Omental fat pad (tissue), 4 donors: ENCODE measurements at places on chromosomes 11 and 22. TPM values are rescaled to one million over a fixed set of nuclear protein-coding genes. Genes with fewer than 3 reads are reported as not detected.

Gene C11orf52
- total RNA-seq = 7.5 TPM

- no peak for DNase-seq
Observed at GRCh38 chr11:120835601-120836228, 188.2 kb upstream of the TBCEL start.

Gene RIC3
- 3.6 TPM for total RNA-seq

Gene RAG2
- total RNA-seq = not detected

Gene RIMBP3B
- not detected for total RNA-seq

- no peak for DNase-seq
Observed at GRCh38 chr22:35334004-35334403, 34.3 kb downstream of the TOM1 start.

DNA sequence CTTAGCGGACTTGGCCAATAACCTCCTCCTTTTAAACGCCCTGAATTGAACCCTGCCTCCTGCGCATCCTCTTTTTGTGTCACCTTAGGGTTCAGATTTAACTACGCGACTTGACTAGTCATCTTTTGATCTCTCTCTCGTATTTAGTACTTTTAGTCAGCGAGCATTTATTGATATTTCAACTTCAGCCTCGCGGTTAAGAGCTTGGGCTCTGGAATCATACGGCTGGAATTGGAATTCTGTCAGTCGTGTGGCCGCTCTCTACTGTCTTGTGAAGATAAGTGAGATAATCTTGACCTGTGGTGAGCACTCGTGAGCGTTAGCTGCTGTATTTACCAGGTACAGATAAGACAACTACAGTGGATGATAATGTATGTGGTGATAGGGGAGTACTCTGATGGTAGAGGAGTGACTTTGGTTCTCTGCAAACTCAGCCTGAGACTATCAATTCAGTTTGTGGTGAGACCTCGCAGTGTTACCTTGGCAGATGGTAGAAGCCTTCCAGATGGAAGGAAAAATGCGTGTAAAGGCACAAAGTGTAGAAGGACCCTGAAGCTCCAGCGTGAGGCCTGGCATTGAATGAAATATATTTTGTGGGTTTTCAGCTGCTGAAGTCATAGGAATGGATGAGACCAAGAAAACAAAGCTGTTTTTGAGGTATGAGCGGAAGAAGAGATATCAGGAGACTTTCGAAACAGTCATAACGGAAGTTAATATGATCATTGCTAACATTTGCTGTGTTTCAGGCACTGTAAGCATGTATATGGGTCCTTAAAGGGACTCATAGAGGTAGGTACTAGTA lies 682 bp downstream of the ATM start:
- DNase-seq = no peak

DNA sequence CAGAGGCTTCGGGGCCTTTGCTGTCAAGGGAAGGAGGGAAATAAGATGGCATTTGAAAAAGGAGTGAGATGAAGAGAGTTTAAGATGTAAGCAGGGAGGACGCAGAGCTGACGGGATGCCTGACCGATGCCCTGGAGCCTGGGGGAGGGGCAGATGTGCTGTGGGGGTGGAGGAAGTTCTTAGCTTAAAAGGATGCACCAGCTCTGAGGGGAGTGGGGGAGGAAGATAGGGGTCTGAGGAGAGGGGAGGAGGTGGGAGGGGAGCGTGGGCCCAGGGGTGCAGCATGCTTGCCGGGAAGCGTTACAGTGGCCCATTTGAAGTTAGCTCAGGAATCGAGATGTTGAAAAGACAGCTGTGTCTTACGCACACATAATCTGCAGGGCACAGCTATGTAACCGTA lies 56.3 kb downstream of the RPS6KA4 start:
- DNase-seq = no peak

- no peak for DNase-seq
Observed at GRCh38 chr22:45420011-45420410, 6.5 kb downstream of the RIBC2 start.

Gene CECR2
- total RNA-seq = 0.24 TPM

DNA sequence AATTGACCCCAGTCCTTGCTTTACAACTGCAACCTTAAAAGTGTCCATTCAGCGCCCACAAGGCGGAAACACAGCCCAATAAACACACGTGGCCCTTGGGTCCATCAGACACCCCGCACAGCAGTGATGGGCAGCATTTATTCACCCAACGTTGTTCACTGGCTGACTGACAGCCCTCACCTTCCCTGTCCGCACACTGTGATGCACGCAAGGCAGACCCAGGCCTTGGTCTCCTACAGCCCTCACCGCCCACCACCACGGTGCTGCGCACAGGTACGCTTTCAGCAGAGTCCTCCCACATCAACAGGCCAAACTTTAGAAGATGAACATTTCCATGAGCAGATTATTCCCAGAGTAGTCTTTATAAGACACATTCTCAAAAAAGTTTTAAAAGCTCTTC lies 20.7 kb upstream of the PHLDA2 start:
- no peak for DNase-seq

GRCh38 chr11:134468796-134469195 lies 56.8 kb upstream of the B3GAT1 start:
- DNase-seq = no peak

Gene DDTL
- not detected for total RNA-seq

DNA sequence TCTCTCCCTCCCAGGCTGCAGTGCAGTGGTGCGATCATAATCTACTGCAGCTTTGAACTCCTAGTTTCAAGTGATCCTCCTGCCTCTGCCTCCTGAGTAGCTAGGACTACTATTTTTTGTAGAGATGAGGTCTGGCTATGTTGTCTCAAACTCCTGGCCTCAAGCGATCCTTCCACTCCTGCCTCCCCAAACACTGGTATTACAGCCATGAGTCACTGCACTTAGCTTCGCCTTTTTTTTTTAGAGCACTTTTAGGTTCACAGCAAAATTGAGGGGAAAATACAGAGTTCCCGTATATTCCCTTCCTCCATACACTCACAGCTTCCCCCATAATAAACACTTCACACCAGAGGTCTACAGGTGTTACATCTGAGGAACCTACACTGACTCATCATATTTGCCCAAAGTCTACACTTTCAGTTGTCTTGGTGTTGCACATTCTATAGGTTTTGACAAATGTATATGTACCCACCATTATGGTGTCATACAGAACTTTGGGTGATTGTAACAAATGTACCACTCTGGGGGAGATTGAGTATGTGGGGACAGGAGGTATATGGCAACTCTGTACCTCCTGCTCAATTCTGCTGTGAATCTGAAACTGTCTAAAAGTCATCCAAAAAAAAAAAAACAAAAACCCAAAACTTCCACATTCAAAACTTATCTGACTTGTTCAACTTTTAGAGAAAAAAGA lies 11.3 kb upstream of the SLC37A4 start:
- no peak for DNase-seq
